ENCODE measurements at places on chromosomes 5 and 9.
A peak's percentile ranks its signal among the peaks of the same experiment; 100 is the strongest.

DNA sequence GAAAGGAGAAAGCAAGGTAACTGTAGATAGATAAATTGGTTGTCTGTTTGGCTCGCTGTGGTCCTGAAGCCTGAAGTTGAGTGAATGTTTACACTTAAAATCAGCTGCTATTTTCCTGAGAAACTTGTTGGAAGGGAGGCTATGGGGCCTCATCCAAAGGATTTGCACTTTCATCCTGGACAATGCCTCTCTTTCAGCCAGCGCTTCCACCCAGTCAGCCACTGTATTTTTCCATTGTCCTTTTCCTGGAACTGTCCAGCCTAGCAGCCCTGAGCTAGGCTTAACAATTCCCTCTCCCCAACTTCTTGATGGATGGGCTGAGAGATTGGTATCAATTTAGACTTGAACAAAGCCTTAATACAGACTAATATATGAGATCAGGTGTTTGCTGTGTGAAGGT, 429.2 kb downstream of the DMAC1 start:
- no peak for DNase-seq

DNA sequence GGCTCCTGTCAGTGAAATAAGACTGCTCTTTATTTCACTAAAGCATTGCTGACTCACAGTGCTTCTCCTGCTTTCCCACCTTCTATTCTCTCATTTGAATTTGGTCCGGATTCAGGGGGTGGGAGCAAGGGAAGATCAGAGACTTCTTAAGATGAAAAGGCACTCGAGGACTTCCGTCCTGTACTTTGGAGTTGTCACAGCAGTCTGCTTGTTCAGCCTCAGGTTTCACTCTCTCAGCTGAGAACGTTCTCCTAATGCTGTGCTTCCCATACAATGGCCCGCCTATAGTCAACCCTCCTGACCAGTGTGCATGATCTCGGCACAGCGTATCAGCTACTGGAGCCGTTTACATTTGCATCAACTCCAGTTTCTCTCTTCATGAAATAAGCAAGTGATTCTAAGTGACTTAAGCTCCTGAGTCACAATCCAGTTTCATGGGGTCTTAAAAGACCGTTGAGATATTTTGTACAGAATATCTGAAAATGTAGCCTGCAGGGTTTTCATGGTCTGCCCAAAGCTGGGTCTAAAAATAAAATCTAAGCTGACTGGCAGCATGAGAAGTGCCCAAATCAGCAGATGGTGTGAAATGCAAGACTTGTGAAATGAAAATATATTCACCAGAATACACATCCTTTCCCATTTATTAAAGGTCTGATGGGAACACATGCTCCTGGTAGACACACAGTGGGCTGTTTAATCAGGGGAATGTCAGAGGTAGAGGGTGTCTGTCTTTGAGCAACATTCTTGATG, 145.0 kb downstream of the ADCY2 start:
- DNase-seq = no peak

- no peak for DNase-seq
Measured at GRCh38 chr9:19703702-19704101, 85.1 kb downstream of the SLC24A2 start.

DNA sequence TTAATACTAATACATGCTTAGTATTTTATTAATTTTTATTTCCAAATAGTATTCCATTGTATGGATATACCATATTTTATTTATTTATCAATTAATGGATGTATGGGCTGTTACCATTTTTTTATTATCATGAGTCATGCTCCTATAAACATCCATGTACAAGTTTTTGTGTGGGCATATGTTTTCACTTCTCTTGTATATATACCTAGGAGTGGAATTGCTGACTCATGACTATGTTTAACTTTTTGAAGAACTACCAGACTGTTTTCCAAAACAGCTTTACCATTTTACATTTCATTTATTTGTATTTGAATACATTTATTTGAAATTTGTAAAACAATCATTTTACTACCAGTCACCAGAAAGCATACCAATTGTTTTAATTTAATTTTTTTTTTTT, 14.1 kb upstream of the LRRC19 start:
- no peak for DNase-seq

GRCh38 chr5:44278469-44278868, 110.8 kb downstream of the FGF10 start:
- DNase-seq = no peak

- DNase-seq = peak; percentile 91
Measured at GRCh38 chr5:57824047-57824446, 341.4 kb upstream of the ACTBL2 start.

- no peak for DNase-seq
Measured at GRCh38 chr9:12790883-12791282, 16.1 kb downstream of the LURAP1L start.

GRCh38 chr9:76620996-76621395, 143.2 kb upstream of the PCA3 start:
- no peak for DNase-seq

GRCh38 chr9:101791938-101792337, 53.5 kb upstream of the GRIN3A start:
- peak; percentile 33 for DNase-seq

DNA sequence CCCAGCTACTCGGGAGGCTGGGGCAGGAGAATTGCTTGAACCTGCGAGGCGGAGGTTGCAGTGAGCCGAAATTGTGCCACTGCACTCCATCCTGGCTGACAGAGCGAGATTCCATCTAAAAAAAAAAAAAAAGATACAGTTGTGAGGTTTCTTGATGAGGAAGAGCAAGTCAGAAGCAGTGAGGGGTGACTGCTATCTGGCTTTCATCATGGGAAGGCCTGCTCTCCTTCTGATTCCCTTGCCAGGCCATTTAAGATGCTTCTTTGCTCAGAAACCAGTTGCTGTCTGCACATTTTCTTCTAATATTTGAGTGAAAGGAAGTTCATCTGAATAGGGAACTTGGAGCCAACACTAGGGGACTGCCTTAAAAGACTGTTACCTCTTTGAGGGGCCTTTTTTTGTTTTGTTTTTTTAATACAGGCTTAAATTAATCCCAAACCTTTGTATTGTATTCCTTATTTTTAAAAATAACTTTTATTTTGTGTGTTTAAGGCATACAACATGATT, 201.9 kb downstream of the ARHGAP26 start:
- DNase-seq = no peak

DNA sequence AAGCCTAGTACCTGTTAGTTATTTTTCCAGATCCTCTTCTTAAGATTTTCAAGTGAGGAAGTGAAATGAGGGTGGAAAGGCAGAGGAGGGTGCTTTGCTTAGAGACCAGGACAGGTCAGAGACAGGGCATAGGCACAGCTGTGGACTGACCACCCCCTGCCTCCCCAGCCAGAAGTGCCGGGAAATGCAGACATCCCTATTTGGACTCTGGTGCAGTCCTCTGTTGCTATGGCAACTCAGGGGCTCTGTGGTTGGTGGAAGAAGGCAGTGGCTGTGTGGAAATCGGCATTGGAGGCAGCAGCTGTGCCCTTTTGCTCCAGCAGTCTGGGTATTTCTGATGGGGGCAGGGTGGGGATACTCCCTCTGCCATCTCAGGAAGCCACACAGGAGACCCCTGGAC, 43.3 kb upstream of the NDFIP1 start:
- no peak for DNase-seq

GRCh38 chr9:110555551-110556331, 23.8 kb downstream of the SVEP1 start:
- DNase-seq = no peak

DNA sequence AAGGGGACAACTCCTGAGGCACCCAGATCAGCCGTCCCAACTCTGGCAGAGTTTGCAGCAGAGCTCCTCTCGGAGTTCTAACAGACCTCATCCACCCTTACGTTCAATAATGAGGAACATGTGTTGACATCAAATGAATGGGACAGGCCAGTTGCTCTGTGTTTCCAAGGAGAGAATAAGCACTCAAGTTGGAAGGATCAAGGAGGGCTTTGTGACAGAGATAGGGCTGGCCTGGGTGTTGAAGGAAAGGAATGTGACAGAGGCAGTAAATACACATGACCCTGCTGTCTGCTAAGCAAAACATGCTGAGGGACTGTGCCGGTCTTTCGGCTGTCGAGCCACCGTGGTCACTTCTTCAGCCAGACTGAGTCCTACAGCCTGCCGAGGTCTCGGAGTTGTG, 48.2 kb downstream of the GPR107 start:
- DNase-seq = no peak

- DNase-seq = no peak
Measured at GRCh38 chr9:128701227-128701854, 962 bp upstream of the PKN3 start.

DNA sequence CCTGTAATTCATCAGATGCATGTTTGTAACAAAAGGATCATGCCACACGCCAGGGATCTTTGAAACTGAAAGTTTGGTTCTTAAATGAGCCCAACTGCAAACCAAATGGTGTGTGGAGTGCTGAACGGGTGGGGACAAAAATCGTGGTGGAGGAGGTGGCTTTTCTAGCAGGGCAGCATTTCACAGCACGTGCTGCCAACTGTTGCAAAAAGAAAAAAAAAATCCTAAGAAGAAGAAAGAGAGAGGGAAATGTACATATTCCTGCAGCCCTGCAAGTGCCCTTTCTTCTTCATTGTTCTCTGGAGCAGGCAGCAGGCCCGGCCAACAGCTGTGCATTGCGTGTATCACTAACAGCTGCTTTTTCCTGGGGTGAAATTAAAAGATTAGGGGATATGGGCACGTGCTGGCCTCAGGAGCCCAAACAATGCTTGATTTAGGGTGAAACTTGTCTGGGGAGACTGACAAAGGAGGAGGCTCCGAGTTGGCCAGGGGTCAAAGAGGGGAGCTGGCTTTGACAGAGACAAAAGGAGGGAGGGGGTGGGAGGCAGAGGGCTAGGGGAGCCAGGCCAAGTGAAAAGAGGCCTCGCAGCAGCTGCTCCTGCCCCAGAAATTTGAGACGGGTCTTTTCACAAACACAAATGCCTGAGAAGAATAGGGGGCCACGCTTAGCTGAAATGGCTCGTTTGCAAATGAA, 73.0 kb downstream of the GADD45G start:
- DNase-seq = no peak

DNA sequence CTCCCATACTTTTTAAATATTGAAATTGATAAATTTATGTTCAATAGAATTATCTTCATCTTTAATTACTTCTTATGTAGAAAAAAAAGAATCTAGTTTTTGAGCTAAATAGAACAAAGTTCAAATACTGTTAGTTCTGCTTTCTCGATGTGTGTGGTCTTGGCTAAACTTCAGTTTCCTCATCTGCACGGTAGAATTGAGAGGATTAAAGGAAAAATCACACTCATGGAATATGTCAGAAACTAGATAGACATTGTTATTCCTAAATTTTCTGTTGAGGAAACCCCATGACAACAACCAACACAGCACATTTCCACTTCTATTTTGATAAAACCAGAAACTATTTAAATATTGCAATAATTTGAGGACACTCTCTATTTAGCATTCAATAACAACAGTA, 100.3 kb downstream of the MUSK start:
- DNase-seq = no peak

GRCh38 chr5:158484150-158484549, 615.6 kb downstream of the EBF1 start:
- DNase-seq = no peak

DNA sequence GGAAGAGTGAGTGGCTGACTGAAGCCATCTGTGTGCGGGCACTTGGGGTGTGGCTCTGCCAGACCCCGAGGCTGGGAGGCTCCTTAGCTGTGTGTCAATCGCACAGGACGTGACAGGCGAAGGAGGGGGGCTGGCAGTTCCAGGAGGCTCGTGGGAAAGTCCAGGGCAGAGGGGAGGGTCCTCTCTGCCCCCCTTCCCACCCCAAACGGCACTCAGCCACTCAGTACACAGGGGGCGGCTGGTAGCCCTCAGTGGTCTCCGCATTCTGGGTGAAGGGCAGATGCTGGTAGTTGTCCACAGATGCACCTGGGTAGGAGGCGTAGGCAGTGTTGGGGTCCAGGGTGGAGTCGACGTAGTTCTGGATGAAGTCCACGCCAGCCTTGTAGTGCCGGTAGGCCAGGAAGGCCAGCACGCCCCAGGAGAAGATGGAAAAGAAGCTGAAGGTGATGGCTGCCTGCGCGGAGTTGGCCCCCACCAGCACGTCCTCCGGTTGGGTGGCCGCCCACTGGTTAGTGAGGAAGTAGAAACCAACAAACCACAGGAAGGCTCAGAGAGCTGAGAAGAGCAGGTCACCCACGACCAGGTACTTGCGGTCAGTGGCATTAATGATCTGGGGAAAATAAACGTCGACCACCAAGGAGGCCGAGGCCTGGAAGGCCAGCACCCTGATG, 85.4 kb upstream of the CEP78 start:
- no peak for DNase-seq

DNA sequence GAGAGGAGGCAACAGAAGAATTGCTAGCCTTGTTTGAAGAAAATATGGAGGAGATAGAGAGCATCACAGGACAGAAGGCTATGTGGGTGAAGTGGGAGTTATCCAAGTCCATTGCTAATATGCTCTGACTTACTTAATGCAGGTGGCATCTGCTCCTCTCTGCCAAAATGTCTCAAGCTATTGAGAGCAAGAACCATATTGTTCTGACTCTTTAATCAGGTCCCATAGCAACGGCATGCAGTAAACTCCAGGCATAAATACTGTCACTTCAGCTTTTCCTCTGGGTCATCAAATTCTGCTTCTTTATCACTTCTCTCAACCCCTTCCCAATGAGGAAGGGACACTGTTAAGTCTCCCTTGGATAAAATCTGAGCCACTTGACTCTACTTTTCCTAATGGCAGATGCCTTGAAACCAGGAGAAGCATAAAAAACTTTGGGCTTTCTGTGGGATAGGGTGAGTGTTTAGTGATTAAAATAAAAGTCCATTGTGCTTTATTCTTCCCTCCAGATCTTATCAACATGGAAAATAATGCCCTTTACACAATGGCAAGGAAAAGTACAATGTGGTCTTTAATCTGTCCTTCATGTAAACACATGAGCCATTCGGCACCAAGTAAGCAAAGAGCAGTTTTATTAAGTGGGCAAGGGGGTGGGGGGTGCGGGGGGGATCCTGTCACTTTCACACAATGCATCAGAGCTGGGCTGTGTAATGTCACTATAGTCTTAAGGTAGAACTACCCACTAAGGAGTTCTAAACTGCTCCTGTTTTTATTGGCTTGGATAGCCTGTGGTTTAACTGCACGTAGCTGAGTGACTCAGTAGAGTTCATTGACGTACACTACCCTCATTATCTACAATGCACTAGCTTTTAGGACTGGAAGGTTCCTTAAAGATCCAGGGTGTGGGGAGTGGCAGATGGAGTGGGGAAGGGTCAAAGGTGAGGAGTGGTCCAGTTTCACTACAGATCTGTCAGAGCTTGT, 71.0 kb upstream of the TARS1 start:
- no peak for DNase-seq

DNA sequence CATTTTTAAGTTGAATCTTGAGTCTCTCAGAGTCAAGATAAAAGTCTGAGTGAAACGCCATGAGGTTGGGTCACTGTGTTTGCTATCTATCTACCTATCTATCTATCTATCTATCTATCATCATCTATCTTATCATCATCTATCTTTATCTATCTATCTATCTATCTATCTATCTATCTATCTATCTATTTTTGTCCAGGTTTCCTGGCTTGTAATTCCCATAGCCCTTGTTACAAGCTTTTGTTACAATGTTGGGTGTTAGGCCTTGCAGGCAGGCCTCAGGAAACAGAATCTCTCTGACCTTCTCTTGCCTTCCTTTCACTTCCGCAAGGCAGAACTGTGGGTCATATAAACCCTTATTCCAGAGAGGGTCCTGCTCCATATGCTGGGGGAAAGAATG, 12.6 kb upstream of the KIAA1958 start:
- no peak for DNase-seq

All from ACHN (cell line).